ENCODE measurements at places on chromosomes 4 and X.
A peak's percentile ranks its signal among the peaks of the same experiment; 100 is the strongest.

DNA sequence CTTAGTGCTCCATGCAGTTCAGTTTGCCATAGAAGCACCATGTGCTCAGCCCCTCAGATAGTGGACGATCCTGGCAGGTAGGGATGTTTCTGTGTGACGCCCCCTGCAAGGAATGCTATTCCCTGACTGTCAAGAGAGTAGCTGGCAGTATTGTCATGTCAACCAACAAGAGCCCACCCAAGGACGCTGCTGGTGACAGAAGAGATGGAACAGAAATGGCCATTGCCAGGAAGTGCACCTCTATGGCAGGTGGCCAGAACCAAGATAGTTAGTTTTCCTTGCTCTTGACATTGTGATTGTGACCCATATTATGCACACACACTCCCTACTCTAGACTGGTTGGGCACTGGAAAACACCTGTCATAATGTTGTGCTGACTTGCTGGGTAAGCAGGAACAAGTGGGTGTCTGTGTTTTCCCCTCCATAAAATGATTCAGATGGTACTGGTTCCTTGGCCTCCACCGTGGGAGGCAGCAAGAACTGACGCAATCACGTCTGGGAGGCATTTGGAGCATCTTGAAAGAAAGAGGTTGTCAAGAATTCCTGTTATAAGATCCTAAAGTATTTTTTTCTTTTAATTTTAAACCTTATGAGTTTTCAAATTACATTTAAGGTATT lies 507.9 kb downstream of the MID1IP1 start:
- DNase-seq, result no peak

GRCh38 chr4:153486281-153487151 lies 20.4 kb downstream of the TMEM131L start:
- DNase-seq, result no peak

- DNase-seq, result no peak
Measured at GRCh38 chr4:183995570-183995969, 90.5 kb downstream of the STOX2 start.

- no peak for DNase-seq
Measured at GRCh38 chrX:111467896-111468295, 43.5 kb upstream of the SERTM2 start.

DNA sequence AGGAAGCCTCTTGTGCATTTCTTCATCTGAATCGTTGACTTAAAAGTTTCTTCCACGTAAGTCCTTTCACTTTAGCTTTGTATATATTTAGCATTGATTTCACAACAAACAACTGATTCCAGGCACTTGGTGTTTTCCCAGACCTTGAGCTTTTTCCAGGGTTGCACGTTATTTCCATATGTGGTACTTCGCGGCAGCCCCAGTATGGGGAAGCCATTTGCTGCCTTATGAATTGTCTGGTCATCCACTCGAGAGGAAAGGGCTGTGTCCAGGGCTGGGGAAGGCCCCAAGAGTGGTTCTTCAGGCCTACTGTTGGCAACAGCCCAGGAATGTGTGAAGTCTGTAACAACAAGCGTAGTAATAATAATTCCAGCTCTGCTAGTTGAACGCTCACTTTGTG lies 2.8 kb upstream of the TLR8 start:
- DNase-seq, result no peak

- DNase-seq, result no peak
Measured at GRCh38 chr4:67393699-67394281, 151.5 kb downstream of the CENPC start.

DNA sequence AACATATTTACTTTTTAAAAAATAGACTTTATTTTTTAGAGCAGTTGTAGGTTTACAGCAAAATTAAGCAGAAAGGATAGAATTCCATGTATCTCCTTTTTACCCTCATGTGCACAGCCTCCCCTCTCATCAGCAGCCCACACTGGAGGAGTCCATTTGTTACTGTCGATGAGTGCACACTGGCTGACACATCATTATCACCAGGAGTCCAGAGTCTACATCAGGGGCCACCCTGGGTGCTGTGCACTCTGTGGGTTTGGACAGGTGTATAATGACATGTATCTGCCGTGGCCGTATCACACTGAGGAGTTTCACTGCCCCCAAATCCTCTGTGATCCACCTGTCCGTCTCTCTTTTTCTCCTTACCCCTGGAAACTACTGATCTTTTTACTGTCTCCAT lies 26.3 kb downstream of the TBC1D14 start:
- no peak for DNase-seq

DNA sequence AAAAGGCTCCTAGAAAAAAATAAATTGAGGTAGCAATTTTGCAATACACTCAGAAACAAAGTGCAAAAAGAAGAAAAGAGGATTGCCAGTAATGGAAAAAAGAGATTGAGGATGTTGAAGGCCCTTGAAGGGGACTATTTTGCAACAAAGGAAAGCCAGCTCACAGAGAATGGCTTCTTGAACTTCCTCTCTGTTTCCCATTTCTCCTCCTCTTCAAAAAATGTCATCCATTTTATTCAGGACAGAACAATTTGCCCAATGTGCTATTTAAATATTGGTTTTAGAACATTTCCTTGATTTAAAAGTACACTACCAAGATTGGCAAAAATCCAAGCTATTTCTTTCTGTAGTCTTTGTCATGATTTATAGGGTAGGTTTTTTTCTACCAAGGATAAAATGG lies 60.2 kb downstream of the GASK1B start:
- DNase-seq, result no peak

DNA sequence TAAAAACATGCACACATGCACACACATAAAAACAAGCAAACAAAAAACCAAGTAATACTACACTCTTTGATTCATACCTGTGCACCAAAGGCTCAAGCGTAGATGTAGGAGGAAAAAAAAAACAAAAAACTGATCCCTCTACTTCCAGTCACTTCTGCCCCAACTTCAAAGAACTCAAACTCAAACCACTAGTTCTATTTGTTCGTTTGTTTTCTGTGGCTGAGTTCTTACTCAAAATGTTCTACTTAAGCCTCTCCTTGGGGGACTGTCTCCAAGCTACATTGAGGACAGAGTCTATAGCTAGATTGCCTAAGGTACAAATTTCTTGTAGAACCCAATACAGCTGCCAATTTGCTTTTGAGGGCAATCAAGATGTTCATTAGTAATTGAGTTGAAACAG lies 171.0 kb upstream of the ATOH1 start:
- no peak for DNase-seq

DNA sequence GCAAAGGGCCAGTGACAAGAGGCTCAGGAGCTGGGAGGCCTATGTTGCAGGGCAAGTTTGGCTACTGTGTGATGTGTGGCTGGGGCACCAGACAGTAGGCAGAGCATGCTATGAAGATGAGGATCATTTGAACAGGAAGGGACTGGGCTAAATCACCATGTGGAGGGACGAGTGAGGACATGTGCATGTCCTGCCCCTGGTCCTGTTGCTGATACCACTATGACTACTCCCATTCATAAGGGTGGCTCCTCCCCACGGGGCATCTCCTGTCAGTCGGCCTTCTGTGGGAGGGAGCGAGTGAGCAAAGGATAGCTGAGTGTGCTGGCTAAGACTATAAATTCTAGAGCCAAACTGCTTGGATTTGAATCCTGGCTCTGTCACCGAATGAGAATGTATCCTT lies 139.2 kb downstream of the TMEM164 start:
- DNase-seq, result peak; percentile 7

DNA sequence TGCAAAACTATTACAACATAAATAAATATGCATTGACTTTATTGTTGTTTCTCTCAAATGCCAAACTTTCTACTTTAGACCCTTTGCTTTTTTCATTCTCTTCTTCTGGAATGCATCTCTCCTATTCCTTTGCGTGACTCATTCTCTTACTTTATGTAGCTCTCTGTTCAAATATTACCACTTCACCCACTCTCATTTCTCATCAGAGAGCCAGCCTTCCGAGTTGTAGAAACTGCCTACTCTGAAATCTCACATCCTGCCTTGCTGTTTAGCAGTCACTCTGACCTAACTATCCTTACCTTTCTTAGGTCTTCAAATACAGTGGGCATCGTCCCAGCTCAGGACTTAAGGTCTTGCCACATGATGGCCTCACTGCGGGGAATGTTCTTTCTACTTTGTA lies 143.5 kb downstream of the GALNTL6 start:
- no peak for DNase-seq

DNA sequence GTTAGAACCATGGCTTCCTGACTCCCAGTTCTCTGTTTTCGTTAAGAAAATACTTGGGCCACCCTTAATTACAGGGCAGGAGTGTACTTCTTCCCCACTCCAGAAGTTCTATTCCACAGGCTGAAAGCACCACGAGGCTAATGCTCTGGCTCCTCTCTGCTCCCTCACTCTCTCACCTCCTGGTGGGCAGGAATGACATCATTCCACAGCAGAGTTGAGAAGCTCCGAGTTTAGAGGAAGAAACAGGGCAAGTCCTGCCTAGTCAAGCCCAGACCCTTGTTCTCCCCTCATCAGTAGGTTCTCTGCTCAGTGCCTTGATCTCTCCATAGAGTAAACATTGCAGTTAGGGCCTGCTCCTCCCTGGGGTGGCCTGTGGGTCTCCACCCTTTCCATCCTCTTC lies 343.8 kb upstream of the CLNK start:
- no peak for DNase-seq

DNA sequence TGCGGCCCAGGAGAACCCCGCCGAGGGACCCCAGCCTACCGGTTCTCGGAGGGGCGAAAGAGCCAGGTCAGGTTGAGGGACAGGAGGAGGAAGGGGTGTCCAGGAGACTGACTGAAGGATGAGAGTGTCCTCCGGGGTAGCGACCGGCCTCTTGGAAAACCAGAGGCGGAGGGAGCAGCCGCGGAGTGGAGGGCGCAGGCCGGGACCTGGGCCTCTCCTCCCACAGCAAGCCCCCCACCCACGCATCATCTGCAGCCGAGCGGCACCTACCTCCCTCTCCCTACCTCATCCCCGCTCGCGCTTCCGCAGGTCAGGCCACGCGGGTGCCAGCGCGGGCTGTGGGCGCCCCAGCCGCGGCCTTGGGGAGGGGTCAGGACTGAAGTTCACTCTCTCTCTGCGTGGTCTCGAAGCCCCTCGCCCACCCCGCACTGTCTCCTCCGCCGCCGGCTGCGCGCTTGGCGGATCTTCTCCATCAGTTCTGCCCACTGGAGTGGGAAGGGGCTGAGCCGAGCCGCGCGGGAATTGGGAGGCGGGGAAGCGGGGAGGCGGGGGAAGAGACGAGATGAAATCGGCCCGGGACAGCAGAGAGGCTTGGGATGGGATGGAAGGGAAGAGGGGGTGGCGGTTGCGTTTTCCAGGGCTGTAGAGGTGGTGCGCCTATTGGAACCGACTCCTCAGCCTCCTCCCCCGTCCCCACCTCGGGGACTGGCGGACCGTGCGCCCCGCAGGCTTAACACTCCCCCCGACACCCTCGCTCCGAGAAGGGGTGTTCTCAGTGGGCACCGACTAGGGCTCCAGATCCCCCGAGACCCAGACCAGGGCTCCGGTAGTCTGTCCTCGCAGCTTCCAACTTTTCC lies 1.8 kb downstream of the NLGN4X start:
- DNase-seq, result no peak

GRCh38 chr4:7897811-7898210 lies 41.9 kb downstream of the AFAP1 start:
- no peak for DNase-seq

GRCh38 chr4:25870081-25870480 lies 7.3 kb upstream of the SEL1L3 start:
- no peak for DNase-seq
